ENCODE measurements at places on chromosomes 3 and 15. TPM values are rescaled to one million over a fixed set of nuclear protein-coding genes. Genes with fewer than 3 reads are reported as not detected.

The CCK gene
- total RNA-seq = 0.48 TPM

The FGF12 gene
- 4.5 TPM for total RNA-seq

The KBTBD13 gene
- not detected for total RNA-seq

The TNFAIP8L3 gene
- 7.4 TPM for total RNA-seq

The CFAP44 gene
- 3.6 TPM for total RNA-seq

The IGF2BP2 gene
- 9.0 TPM for total RNA-seq

The CPNE9 gene
- not detected for total RNA-seq

The NPAP1 gene
- not detected for total RNA-seq

The FBXW12 gene
- not detected for total RNA-seq

The GOLGA8R gene
- total RNA-seq = 2.6 TPM

The COLQ gene
- 0.74 TPM for total RNA-seq

The DUOX2 gene
- 0.80 TPM for total RNA-seq

The CCDC50 gene
- 120 TPM for total RNA-seq

The SNURF gene
- total RNA-seq = 2.6 TPM

The CGGBP1 gene
- total RNA-seq = 63.3 TPM

The TGM4 gene
- total RNA-seq = not detected

The SPINT1 gene
- 2.7 TPM for total RNA-seq

The NR1I2 gene
- 0.26 TPM for total RNA-seq

The AMOTL2 gene
- 272 TPM for total RNA-seq

The CKMT1B gene
- 2.2 TPM for total RNA-seq

The DPPA2 gene
- total RNA-seq = not detected

The NR2E3 gene
- total RNA-seq = not detected

The PLA2G4E gene
- not detected for total RNA-seq

The IMP3 gene
- 67.5 TPM for total RNA-seq

The PLSCR2 gene
- not detected for total RNA-seq

The NBEAL2 gene
- total RNA-seq = 42.9 TPM

The GOLGA6D gene
- not detected for total RNA-seq

The CATSPER2 gene
- total RNA-seq = 5.2 TPM

The FAM81A gene
- 0.35 TPM for total RNA-seq

The STRA6 gene
- total RNA-seq = not detected

The ABHD2 gene
- total RNA-seq = 101 TPM

The TUSC7 gene
- not detected for total RNA-seq

The ASB14 gene
- not detected for total RNA-seq

The VPS18 gene
- total RNA-seq = 29.3 TPM

The RBMS3 gene
- 127 TPM for total RNA-seq

The VIPR1 gene
- total RNA-seq = 2.4 TPM

The EPM2AIP1 gene
- 9.5 TPM for total RNA-seq

The SH2D7 gene
- total RNA-seq = not detected

The HYKK gene
- 4.1 TPM for total RNA-seq

The HCLS1 gene
- total RNA-seq = 82.1 TPM
